Stimulated activated CD8-positive, alpha-beta memory T cell treated with anti-CD3 and anti-CD28 coated beads, Interleukin-15, amount 100 ng/mL, for 48 hours (primary cell): ENCODE measurements at places on chromosomes 6 and 20.

- DNase-seq, result no peak
These were observed 467.1 kb upstream of the HSF2 start for GRCh38 chr6:121932076-121932991.

GRCh38 chr6:52230685-52231084 is 13.6 kb downstream of the IL17F start:
- no peak for DNase-seq

- DNase-seq, result no peak
These were observed 267.1 kb downstream of the ERMARD start for GRCh38 chr6:170018422-170018935.

- no peak for DNase-seq
These were observed 430.2 kb downstream of the UTRN start for GRCh38 chr6:144715344-144715743.

GRCh38 chr20:11917663-11918062 is at the start of gene BTBD3:
Gene BTBD3, plus strand, starts transcription at chr20:11917893. Its CDS starts 383 bp downstream, at chr20:11918276.
- DNase-seq, result no peak

DNA sequence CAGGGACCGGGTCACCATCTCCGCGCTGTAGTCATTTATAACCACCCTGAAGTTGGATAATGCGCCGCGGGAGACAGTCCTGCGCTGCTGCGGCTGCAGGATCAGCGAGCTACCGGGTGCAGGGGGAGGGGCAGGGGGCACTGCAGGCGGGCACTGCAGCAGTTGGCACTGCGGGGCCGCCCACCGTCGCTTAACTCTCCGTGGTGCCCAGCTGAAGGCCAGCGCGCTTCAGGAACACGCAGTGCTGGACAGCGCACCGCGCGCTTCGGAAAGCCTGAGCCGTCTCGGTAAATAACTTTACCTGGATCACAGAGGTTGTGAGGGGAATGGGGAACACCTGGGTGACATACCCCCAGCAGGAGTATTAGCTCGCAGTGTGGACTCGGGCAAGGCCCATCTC is 12.4 kb upstream of the LRFN2 start:
- DNase-seq, result no peak

DNA sequence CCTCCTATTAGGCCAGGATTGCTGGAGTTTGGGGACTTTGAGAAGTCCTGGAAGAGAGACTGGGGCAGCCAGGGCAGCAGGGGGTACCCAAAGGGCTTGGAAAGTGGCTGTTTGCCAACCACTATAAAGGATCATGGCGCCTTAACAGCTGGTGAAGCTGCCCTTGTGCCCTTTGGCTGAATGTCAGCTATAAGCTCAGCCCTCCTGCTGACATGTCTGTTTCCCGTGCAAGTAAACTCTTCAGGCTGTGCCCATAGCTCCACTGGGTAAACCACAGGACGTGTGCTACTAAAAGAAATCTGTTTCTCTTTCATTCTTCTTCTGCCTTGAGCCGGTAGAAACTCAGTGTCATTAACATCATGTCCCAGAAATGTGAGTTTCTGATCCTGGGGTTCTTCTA is 97.3 kb downstream of the CAP2 start:
- DNase-seq, result no peak

DNA sequence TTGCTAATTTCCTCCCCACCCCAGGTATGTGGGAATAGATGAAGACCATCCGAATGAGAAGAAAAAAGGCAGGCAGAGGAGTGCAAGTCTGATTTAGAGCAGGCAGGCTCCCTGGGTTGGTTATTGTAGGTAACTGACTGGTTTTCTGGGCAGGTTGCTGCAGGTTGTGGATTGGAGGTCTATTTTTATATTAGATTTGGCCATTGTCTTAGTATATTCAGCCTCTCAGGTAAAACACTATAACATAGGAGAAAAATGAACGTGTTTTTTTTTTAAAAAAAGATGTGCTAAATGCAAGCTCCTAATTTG is 492 bp upstream of the TBC1D7 start:
- no peak for DNase-seq

- DNase-seq, result no peak
These were observed 148.2 kb downstream of the ERMARD start for GRCh38 chr6:169899481-169900145.

DNA sequence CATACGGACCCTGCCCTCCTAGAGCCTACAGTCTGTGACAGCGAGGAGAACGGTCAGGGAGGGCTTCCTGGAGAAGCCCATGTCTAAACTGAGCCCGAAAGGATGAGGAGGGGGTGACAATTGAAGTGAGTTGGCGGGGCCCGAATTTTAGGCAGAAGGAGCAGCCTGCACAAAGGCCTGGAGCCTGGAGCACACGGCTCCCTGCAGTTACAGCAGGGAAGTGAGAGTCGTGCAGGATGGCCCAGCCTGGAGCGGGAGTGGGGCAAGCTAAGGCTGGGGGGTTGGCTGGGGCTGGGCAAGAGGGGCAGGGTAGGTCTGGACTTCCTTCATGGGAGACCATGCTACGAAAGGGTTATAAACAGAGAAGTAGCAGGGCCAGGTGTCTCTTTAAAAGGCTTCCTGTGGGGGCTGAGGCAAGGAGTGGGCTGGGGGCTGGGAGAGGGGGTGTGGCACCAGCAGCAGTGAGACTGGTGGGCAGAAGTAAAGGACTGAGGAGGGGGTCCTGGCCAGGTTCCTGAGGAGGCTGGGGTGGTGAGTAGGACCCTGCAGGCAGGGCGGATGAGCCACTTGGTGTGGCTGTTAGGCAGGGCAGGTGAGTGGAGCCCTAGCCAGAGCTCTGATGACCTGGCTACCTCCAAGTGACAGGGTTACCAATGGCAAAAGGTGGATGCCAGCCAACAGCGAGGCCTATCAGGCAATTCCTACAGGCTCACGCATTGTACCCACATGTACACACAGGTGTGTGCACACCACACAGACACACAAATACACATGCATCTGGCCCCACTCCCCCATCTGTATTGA is 119.2 kb downstream of the MRPL14 start:
- no peak for DNase-seq

GRCh38 chr6:160791981-160792418 is 90.0 kb downstream of the PLG start:
- no peak for DNase-seq

DNA sequence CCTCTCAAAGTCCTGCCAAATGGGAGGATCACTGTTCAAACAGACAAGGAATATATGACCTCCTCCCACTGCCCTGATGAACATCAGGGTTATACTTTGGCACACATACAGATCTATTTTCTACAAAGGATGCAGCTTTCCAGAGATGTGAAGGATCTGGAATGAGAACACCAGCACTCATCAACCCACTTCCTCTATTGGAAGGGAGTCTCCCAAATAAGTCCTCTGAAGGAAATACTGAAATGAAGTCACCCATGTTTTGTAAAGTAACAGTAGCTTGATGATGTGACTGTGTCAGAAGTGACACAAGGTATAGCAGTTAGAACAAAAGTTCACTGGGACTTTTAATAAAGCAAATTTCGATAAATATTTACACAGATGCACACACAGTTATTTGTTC is 104.9 kb downstream of the OGFRL1 start:
- DNase-seq, result no peak

- DNase-seq, result no peak
These were observed 551.2 kb downstream of the QKI start for GRCh38 chr6:163965426-163966348.

DNA sequence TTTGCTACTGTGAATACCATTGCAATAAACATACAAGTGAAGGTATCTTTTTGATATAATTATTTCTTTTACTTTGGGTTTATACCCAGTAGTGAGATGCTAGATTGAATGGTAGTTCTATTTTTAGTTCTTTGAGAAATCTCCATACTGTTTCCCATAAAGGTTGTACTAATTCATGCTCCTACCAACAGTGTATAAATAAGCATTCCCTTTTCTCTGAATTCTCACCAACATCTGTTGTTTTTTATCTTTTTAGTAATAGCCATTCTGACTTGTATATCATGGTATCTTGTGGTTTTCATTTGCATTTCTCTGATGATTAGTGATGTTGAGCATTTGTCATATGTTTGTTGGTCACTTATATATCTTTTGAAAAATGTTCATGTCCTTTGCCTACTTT is 183.6 kb upstream of the LRFN2 start:
- no peak for DNase-seq

DNA sequence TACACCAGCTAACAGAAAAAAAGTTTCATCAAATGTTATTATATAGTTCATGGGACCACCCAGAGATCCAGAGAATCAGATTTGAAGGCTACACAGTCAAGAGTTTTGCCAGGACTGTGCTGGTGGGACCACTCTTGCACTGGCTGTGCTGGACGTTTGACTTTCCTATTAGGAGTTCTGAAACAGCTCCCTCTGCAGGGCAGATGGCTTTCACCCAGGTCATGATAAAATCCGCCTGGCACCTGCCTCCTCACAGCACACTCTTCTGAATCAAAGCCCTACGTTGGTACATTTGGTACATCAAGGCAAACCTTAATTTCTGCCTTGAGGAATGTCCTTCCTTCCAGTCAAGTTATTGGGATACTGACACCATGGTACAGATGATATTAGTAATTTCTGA is 302.1 kb downstream of the ZNF217 start:
- DNase-seq, result no peak

- no peak for DNase-seq
These were observed 22.1 kb downstream of the DCBLD1 start for GRCh38 chr6:117504478-117505144.

DNA sequence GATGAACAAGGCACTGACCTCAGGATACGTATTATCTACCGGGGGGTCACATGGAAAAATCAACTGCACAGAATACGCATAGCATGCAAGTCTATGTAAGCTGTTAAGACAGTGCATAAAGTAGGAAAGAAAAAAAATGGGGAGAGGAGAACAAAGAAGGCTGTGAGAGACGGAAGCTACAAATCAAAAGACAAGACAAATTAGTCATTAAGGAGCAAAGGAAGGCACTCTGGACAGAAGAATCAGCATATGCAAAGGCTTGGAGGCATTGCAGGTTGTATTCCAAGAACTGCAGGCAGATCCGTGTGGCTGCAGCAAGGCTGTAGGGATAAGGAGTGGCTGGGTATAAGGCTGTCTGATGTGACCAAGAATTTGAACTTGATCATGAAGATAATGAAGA is 89.0 kb downstream of the NRSN1 start:
- DNase-seq, result no peak

GRCh38 chr6:25027221-25027916 is 91.6 kb upstream of the RIPOR2 start:
- DNase-seq, result peak; percentile 68

DNA sequence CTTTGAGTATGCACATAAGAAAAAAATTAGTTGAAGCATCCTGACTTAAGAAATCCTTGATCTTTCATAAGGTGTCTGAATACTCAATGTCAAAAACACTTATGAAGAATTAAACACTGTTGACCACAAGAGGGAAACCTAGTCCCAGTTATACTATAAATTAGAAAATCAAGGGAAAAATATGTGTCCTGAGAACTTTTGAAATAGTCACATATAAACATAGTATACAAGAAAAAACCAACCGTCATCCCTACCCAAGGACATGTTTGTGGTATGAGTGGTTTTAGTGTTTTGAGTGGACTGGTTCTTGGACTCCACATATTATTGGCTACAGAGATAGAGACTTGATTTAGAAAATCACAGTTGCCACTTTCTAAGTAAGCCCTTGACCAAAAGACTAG is 7.6 kb upstream of the HLA-DRA start:
- DNase-seq, result no peak

DNA sequence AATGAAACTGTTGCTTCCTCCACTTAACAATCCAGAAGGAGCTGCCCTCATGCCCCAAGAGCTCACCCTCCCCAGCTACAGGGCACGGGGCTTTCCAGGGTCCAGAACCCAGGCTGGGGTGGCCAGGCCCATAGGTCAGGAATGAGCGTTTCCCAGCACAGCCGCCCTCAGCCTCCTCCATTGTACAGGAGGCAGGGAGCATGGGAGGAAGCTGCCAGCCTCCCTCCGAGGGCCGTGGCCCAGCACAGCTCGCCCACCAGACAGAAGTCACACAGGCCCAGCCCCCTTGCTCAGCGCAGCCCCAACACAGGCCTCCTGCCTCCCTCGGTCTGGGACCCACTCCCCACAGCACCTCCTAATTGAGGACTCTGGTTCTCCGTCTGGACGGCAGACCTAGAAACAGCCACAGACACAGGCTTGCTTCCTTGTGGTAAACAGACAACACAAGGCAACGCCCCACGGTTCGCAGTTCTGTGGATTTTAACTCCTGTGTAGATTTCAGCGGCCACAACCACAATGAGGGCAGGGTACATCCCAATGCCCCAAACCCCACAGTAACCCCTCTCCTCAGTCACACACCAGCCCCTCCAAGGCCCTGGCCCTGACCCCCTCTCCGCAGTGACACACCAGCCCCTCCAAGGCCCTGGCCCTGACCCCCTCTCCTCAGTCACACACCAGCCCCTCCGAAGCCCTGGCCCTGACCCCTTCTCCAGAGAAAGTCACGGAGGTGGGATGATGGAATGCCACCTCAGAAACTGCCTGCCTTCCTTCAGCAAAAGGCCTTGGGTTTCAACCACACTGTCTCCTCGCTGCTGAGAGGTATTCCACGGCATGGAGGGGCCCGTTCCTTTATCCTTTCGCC is 173.5 kb downstream of the DLL1 start:
- no peak for DNase-seq

GRCh38 chr6:22199771-22200170 is 97.1 kb downstream of the PRL start:
- DNase-seq, result no peak

GRCh38 chr6:122869437-122870024 is 80.5 kb downstream of the SMPDL3A start:
- no peak for DNase-seq

GRCh38 chr6:93418408-93419303 is 703 bp downstream of the EPHA7 start:
- DNase-seq, result no peak

DNA sequence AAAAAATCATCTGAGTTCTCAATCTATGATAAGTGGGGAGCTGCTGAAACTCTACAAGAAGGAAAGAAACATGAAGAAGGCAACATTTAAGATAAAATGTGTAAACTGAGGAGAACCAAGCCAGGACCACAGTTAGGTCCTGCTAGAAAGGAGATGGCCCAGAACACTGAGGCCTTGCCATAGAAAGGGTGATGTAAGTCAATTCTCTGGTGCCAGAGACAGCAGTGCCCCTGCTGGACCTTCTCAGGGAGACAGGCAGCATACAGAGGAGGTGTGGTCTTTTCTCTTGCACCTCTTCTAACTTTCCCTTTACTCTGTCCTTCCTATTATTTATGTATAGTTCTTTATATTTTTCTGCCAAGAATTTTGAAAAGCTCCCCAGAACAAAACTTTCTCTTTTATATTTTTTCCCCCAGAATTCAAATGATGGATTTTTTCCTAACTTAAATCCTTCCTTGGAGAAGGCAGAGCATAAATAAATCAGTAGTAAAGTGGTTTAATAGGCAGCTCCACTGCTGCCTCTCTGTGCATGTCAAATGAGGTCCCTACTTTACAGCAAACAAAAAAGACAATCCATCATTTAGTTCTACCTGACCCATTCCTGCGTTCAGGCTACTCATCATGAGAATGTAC is 9.0 kb downstream of the UQCC2 start:
- no peak for DNase-seq

DNA sequence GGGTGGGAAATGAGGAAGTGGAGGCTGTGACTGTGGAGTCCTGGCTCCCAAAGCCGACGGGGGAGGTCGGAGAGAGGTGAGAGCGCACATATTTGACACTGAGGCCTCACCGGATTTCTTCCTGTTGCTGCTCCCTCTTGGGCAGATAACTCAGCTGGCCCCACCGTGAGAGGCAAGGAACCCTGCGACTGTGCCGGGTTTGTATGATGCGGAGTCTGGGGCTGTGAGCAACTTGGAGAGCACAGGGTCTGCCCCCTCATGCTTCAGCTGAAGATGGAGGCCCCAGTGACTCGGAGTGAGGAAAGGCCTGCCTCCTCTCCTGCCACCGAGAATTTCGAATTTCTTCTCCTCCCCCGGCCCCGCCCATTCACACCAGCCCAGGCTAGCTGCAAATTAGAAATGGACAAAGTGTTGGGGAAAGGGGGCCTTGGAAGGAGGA is 160.6 kb downstream of the GRM4 start:
- no peak for DNase-seq

- DNase-seq, result no peak
These were observed 19.3 kb upstream of the AHCY start for GRCh38 chr20:34322267-34323105.
